Right cardiac atrium (tissue), 5 donors: ENCODE measurements at places on chromosomes 2 and 18. TPM values are rescaled to one million over a fixed set of nuclear protein-coding genes. Genes with fewer than 3 reads are reported as not detected.

The SLC4A3 gene
- polyA plus RNA-seq: 288 TPM

The ALPG gene
- not detected for polyA plus RNA-seq

The ABCG5 gene
- polyA plus RNA-seq: not detected

The PCARE gene
- polyA plus RNA-seq: 1.1 TPM

The UGT1A1 gene
- not detected for polyA plus RNA-seq

The CHRNG gene
- polyA plus RNA-seq: not detected

The FBXO15 gene
- polyA plus RNA-seq: 0.43 TPM

The NDUFV2 gene
- 767 TPM for polyA plus RNA-seq

DNA sequence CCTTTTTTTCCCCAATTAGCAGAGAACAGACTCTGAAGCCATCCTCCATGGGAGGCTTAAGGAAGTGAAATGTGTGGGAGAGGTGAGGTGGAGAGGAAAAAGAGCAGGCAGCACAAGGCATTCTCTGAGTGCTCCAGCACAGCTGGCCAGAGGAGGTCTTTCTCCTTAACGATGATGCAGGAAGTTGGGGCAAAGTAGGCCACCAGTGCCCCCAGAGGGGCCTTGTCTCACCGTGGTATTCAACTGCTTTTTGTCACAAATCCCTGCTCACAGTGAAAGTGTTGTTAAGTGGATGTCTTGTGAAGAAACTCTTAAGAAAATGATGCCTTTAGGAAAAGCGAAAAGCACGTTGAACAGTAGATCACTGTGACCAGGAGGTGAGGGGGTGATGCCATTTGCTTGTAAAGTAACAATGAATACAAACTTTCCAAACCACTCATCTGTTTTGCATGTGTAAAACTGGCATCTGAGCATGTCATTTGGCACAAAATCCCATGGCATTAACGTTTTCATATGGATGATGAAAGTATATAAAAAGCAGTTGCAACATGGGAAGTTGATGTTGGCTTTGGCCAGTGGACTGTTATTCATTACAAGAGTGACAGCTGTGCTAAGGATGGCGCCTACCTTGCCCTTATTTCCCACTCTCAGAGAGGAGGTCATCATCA, 49.2 kb upstream of the CDC42EP3 start:
- no peak for DNase-seq

GRCh38 chr2:217394510-217395351, 534.9 kb upstream of the TNP1 start:
- no peak for DNase-seq

DNA sequence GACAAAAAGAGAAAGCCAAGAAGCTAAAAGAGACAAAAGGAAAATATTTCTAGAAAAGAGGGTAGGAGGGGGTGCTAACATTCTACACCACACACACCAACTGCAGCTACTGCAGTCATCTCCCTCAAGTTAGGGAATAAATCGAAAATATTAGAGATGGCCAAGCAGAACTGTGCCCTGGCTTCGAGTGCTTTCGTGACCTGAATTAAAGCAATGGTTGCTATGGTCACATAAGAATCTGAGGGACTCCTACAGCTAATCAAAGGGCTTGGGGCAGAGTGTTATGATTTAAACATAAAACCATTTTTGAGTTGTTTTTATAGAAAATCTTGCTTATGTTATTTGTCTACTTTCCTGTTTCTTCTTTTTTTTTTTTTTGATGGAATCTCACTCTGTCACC, 159.6 kb upstream of the HNRNPA3 start:
- DNase-seq: no peak

DNA sequence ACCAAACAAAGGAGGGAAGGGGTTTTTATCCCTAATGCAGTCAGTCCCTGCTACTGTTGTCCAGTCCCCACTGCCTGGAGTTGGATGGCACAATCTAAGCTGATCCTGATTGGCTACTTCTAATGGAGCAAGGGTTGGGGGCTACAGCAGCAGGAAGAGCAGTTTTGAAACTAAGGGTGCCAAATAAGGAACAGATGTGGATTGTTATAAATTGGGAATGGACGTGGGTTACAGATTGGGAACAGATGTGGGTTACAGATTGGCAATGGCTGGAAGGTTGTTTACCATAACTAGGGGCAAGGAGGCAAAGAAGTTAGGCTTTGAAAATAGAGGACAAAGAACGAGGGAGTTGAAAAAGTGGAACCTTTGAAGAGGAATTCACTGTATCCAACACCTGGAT, 16.0 kb upstream of the PROM2 start:
- no peak for DNase-seq

DNA sequence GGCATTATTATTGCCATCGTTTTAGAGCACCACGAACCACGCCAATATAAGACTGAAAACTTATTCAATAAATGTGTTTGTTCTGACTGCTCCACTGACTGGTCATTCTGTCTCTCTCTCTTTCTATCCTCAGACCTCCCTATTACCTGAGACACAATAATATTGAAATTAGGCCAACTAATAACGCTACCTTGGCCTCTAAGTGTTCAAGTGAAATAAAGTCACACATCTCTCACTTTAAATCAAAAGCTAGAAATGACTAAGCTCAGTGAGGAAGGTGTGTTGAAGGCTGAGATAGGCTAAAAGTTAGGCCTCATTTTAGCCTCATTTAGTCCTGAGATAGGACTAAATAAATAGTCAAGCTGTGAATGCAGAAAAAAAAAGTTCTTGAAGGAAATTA, 38.8 kb downstream of the G6PC2 start:
- no peak for DNase-seq

DNA sequence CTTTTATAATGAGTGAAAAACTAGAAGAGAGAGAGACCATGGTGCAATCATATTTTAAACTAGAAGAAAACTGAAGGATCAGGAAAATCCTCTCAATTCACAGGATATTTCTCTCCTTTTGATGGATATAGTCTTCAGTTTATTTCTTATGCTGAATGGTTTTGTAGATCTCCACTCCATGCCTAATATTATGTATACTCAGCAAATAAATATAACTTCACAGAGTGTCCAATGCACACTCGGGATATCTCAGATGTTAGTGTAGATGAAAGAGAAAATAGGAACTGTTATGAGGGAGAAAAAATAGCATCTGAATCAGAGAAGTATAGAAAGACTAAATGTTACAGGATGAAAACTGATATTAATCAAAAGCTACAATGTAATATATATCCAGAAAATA, 1324.5 kb upstream of the PIK3C3 start:
- DNase-seq: no peak

- peak; percentile 56 for DNase-seq
Observed at GRCh38 chr18:27685091-27685490, 491.8 kb downstream of the CDH2 start.

GRCh38 chr2:37324536-37324785, 172 bp downstream of the PRKD3 start:
- peak; percentile 95 for DNase-seq
